Mesenteric fat pad (tissue), 1 donor: ENCODE measurements at places on chromosomes 1 and 21. TPM values are rescaled to one million over a fixed set of nuclear protein-coding genes. Genes with fewer than 3 reads are reported as not detected.

Gene GJB3
- not detected for total RNA-seq

Gene ROR1
- total RNA-seq, result 12.3 TPM

Gene PCAT6
- total RNA-seq, result 1.2 TPM

Gene ATP1A4
- 0.39 TPM for total RNA-seq

Gene MROH9
- not detected for total RNA-seq

Gene ERICH3
- not detected for total RNA-seq

Gene F13B
- not detected for total RNA-seq

Gene C2CD4D
- not detected for total RNA-seq

Gene RCSD1
- total RNA-seq, result 12.7 TPM

Gene HYI
- total RNA-seq, result 36.9 TPM

Gene SUSD4
- total RNA-seq, result not detected

Gene VCAM1
- 27.3 TPM for total RNA-seq

Gene SLAMF8
- 11.3 TPM for total RNA-seq

Gene OR14K1
- total RNA-seq, result not detected

Gene LRRC71
- 0.32 TPM for total RNA-seq

Gene KIAA1614
- 3.1 TPM for total RNA-seq

Gene KLHDC7A
- 0.93 TPM for total RNA-seq

Gene OR10Z1
- not detected for total RNA-seq

Gene GJA8
- total RNA-seq, result not detected

Gene LRRN2
- total RNA-seq, result 5.7 TPM

Gene RASAL2
- 17.3 TPM for total RNA-seq

Gene RHCE
- total RNA-seq, result not detected

Gene TMOD4
- total RNA-seq, result not detected

Gene RAB3GAP2
- total RNA-seq, result 48.8 TPM

Gene F5
- total RNA-seq, result 3.8 TPM

Gene C1orf226
- total RNA-seq, result 1.6 TPM

Gene OR2T6
- not detected for total RNA-seq

Gene OR10J1
- not detected for total RNA-seq

Gene OR2L13
- total RNA-seq, result not detected

Gene SGIP1
- total RNA-seq, result 4.2 TPM

Gene SPRR2F
- total RNA-seq, result not detected

Gene PLA2G2F
- not detected for total RNA-seq

Gene GART
- total RNA-seq, result 99.0 TPM

Gene TFF2
- not detected for total RNA-seq

Gene NTNG1
- not detected for total RNA-seq

Gene CLCA4
- not detected for total RNA-seq

Gene AHDC1
- 28.5 TPM for total RNA-seq

Gene APOBEC4
- total RNA-seq, result not detected

Gene ERMAP
- 7.3 TPM for total RNA-seq

Gene SYNC
- 27.1 TPM for total RNA-seq

Gene KCNN3
- 0.96 TPM for total RNA-seq

Gene SLC44A5
- total RNA-seq, result 0.10 TPM

Gene TMEM52
- 1.5 TPM for total RNA-seq

Gene GBP7
- not detected for total RNA-seq

Gene FAM78B
- 1.7 TPM for total RNA-seq

Gene MCOLN3
- 3.8 TPM for total RNA-seq

Gene GPR25
- total RNA-seq, result not detected

Gene GOLT1A
- total RNA-seq, result not detected

Gene TOE1
- 7.2 TPM for total RNA-seq

Gene HMCN1
- total RNA-seq, result 13.3 TPM
